Right ventricle myocardium superior (tissue), 1 donor: ENCODE measurements at places on chromosomes 16 and 17. TPM values are rescaled to one million over a fixed set of nuclear protein-coding genes. Genes with fewer than 3 reads are reported as not detected.

- no peak for DNase-seq
Measured at GRCh38 chr17:14581186-14581830, 280.4 kb downstream of the HS3ST3B1 start.

- DNase-seq: no peak
Measured at GRCh38 chr17:10681866-10682446, 15.4 kb downstream of the SCO1 start.

The NPIPA7 gene
- total RNA-seq: 3.0 TPM

The KRTAP2-2 gene
- total RNA-seq: not detected

The CMTM4 gene
- total RNA-seq: 10.1 TPM

The TEX2 gene
- 54.0 TPM for total RNA-seq

The MT1B gene
- not detected for total RNA-seq

The ITGB4 gene
- total RNA-seq: 9.4 TPM
